Kidney (tissue), 22 donors: ENCODE measurements at places on chromosomes 2 and 18.

DNA sequence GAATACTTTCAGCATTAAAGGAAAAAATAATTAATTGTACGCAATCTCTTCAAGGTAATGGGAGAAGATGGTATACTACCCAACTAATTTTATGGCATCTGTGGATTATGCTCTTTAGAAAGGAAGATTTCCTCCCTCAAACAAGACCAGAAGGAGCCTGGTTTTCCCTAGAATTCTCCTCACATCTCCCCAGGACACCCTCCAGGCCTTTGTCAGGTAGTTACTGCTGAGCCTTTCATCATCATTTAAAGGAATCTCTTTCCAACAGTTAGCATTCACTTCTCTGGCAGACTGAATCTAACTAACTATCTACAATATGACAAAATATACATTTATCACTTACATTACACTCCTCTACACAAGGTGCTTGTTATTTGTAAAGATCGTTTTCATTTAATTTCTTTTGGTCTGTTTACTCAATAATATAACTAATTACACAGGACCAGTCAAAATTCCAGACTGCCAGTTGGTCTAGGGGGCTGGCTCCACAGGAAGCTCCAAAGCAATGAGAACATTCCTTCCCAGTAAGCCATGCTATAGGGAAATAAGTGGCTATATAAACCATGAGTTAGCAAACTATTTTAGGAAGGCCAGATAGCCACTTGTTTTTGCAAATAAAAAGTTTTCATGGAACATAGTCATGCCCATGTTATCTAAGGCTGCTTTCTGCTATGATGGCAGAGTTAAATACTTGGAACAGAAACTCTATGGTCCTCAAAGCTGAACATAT is 19.1 kb downstream of the ZNF24 start:
- no peak for DNase-seq
- no peaks in the 10 kb centered on the region for H3K4me1 ChIP-seq

- no peak overlapping the region for H3K4me3 ChIP-seq
- H3K4me1 ChIP-seq: no peaks in the 10 kb centered on the region
- no peak overlapping the region for H3K27ac ChIP-seq
- no peaks in the 10 kb centered on the region for H3K27me3 ChIP-seq
Measured at GRCh38 chr2:150508497-150509137, 21.1 kb upstream of the RND3 start.

- H3K27ac ChIP-seq: no peak overlapping the region
- no peak overlapping the region for H3K4me3 ChIP-seq
- DNase-seq: no peak
- no peaks in the 10 kb centered on the region for H3K27me3 ChIP-seq
- no peaks in the 10 kb centered on the region for H3K4me1 ChIP-seq
Measured at GRCh38 chr2:25697559-25698341, 24.4 kb upstream of the DTNB start.

DNA sequence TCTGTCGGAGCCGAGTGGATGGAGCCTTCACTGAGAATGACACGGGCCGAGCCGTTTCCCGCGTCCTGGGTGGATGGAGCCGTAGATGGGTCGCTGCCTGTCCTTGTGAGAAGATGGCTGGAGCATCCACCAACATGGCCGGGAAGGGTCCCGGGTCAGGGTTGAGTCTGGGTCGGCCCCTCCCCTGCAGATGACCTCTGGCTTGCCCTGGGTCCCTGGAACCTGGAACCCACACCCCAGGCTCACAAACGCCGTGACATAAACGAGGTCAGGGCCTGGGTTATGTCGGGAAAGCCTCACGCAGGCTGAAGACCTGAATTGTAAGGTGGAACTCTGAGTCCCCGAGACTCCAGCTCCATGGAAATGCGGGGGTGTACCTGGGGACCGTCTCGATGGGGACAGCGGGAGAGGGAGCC is 94.9 kb downstream of the NFATC1 start:
- H3K4me3 ChIP-seq: no peak overlapping the region
- peak; percentile 38 for DNase-seq
- no peaks in the 10 kb centered on the region for H3K4me1 ChIP-seq
- no peak overlapping the region for H3K27ac ChIP-seq
- H3K36me3 ChIP-seq: no peaks in the 10 kb centered on the region

DNA sequence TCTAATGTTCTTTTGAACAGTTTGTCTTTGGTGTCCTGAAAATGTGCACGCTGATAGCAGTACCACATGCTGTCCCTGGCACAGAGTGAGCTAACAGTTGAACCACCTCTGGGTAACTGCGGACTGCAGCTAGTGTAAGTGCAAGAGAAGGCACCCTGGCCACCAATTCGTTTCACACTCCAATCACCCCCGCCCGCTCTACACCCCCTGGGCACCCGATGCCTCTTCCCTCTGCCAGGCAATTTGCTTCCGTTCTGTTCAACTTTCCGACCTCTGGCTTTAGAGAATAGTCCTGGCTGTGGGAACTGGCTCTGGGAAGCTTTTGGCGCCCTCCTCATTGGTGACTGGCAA is 1.4 kb downstream of the DOCK10 start:
- no peak for DNase-seq
- H3K36me3 ChIP-seq: no peaks in the 10 kb centered on the region
- no peaks in the 10 kb centered on the region for H3K4me1 ChIP-seq
- peak overlapping the region; percentile 6 for H3K27ac ChIP-seq

- H3K27ac ChIP-seq: no peak overlapping the region
- no peaks in the 10 kb centered on the region for H3K4me1 ChIP-seq
- no peak for DNase-seq
- no peaks in the 10 kb centered on the region for H3K27me3 ChIP-seq
- no peaks in the 10 kb centered on the region for H3K36me3 ChIP-seq
Measured at GRCh38 chr2:48854681-48855080, 99.2 kb upstream of the LHCGR start.

- no peaks in the 10 kb centered on the region for H3K36me3 ChIP-seq
- peak overlapping the region; percentile 22 for H3K4me3 ChIP-seq
- no peaks in the 10 kb centered on the region for H3K27me3 ChIP-seq
- H3K27ac ChIP-seq: no peak overlapping the region
Measured at GRCh38 chr18:73340135-73340977, 472.6 kb upstream of the NETO1 start.

GRCh38 chr2:68103030-68103708 is 40.4 kb upstream of the C1D start:
- no peaks in the 10 kb centered on the region for H3K4me1 ChIP-seq
- no peaks in the 10 kb centered on the region for H3K27me3 ChIP-seq
- no peak overlapping the region for H3K27ac ChIP-seq
- no peak for DNase-seq
- H3K36me3 ChIP-seq: no peaks in the 10 kb centered on the region

DNA sequence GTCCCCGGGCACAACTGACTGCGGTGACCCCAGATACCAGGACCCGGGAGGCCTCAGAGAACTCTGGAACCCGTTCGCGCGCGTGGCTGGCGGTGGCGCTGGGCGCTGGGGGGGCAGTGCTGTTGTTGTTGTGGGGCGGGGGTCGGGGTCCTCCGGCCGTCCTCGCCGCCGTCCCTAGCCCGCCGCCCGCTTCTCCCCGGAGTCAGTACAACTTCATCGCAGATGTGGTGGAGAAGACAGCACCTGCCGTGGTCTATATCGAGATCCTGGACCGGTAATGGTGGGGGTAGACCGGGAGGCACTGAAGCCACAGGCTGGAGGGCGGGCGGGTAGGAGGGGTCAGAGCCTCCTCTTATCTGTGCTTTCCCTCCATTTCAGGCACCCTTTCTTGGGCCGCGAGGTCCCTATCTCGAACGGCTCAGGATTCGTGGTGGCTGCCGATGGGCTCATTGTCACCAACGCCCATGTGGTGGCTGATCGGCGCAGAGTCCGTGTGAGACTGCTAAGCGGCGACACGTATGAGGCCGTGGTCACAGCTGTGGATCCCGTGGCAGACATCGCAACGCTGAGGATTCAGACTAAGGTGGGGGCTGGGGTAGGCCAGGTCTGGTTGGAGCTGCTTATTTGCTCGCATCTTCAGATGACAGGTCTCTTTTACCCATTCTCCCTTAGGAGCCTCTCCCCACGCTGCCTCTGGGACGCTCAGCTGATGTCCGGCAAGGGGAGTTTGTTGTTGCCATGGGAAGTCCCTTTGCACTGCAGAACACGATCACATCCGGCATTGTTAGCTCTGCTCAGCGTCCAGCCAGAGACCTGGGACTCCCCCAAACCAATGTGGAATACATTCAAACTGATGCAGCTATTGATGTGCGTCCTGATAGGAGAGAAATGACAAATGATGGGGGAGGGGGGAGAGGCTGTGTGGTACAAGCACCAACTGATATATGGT is 780 bp downstream of the HTRA2 start:
- peak overlapping the region; percentile 91 for H3K4me3 ChIP-seq
- H3K36me3 ChIP-seq: no peaks in the 10 kb centered on the region
- H3K4me1 ChIP-seq: peaks cover 16% of the 10 kb centered on the region
- H3K27ac ChIP-seq: peak overlapping the region; percentile 79
- peak; percentile 88 for DNase-seq

DNA sequence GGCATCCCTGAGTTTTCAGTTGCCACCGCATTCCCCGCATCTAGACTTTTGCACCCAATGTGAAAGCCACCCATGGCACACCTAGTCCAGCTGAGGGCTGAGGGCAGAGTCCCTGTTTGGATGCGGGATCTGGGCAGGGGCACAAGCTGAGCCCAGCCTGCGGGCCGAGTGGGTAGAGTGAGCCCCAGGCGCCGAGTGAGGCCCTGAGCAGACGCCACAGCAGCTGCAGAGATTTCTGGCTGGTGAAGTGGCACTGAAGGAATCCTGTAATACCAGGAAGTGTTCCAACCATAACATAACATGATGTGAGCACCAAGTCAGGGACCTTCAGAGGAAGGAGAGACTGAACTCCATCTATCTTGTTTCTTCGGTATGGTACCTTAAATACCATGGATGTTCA is 27.7 kb upstream of the FRZB start:
- H3K4me3 ChIP-seq: no peak overlapping the region
- DNase-seq: no peak
- H3K4me1 ChIP-seq: no peaks in the 10 kb centered on the region
- no peaks in the 10 kb centered on the region for H3K36me3 ChIP-seq

DNA sequence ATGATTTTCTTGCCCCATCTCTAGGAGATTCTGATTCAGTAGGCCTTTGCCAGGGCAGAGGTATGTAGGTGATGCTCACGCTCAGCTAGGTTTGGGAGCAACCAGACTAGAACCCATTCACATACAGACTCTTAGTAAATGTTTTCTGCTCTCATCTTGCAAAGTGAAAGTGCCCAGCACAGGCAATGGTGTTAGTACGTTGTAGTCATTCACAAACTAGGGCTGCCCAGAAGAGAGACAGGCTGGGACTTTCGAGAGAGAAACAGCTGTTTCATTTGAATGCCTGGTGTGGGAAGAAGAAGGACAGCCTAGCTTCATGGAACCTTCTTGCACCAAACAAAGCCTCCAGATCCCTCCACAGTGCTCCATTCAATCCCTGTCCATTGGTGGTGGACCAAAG is 19.4 kb downstream of the DDX18 start:
- H3K4me3 ChIP-seq: no peak overlapping the region
- no peaks in the 10 kb centered on the region for H3K4me1 ChIP-seq
- no peak for DNase-seq
- H3K27me3 ChIP-seq: no peaks in the 10 kb centered on the region
